Karpas-422 (cell line): ENCODE measurements at places on chromosomes 2 and 18. TPM values are rescaled to one million over a fixed set of nuclear protein-coding genes. Genes with fewer than 3 reads are reported as not detected.

Gene CPS1
- total RNA-seq: 2.8 and 5.0 TPM in 2 replicates

GRCh38 chr2:31526946-31527732 lies 53.6 kb downstream of the SRD5A2 start:
- DNase-seq: no peak

- DNase-seq: no peak
These were observed 6.0 kb downstream of the SRBD1 start for GRCh38 chr2:45605116-45605515.

GRCh38 chr2:98759827-98760625 lies 29.1 kb upstream of the MGAT4A start:
- DNase-seq: peak; percentile 44

GRCh38 chr2:66581339-66582103 lies 146.6 kb downstream of the MEIS1 start:
- DNase-seq: no peak

GRCh38 chr18:9612215-9612830 lies 2.0 kb downstream of the PPP4R1 start:
- DNase-seq: peak; percentile 78

DNA sequence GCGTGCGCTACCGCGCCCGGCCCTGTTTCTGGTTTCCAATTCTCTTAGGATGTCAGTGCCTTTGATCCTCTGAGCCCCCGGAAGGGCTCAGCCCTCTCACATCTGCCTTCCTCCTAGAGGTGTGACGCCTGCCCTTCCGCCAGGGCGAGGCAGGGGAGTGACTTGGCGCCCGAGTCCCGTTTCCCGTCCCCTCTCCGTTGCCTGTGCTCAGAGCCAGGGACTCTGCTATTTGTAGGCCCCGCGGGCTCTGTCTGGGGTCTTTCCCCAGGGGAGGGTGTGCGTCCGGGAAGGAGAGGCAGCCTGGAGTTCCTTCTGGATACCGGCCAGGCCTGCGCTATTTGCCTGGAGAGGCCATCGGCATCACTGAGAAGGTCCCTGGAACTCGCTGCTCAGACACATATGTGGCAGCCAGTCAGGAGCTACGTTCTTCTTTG lies 103.7 kb upstream of the TAF1B start:
- DNase-seq: no peak
